ENCODE measurements at places on chromosomes 1 and 21.

GRCh38 chr21:42850866-42851391 lies 28.4 kb downstream of the WDR4 start:
- DNase-seq: no peak

DNA sequence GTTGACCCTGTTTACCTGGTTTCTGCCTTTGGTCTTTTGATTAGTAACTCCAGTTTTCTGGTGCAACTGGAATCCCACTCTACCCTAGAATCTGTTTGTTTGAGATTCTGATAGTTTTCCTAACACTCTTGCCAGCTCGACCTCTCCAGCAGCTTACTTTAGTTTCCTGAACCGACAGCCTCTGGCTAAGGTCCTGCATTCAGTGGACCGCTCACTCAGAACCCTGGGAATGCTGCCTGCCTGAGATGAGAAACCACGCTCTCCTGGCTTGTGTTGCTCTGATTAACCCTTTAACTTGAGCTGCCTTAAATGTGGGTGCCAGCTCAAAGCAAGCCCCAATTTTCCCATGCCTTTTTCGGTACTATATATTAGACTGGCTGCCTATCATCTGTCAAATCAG lies 45.3 kb upstream of the SIPA1L2 start:
- DNase-seq: no peak

DNA sequence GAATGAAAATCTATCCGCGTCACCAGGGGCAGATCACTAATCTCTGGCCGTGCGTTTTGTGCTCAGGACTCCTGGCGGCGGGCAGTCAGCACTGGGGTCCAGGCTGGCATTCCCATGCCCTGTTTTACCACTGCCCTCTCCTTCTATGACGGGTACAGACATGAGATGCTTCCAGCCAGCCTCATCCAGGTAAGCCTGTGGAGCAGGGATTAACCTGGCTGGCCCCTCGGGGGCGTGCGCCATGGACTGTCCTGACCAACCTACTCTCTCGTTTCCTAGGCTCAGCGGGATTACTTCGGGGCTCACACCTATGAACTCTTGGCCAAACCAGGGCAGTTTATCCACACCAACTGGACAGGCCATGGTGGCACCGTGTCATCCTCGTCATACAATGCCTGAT lies 10.9 kb upstream of the CENPS start:
- no peak for DNase-seq

DNA sequence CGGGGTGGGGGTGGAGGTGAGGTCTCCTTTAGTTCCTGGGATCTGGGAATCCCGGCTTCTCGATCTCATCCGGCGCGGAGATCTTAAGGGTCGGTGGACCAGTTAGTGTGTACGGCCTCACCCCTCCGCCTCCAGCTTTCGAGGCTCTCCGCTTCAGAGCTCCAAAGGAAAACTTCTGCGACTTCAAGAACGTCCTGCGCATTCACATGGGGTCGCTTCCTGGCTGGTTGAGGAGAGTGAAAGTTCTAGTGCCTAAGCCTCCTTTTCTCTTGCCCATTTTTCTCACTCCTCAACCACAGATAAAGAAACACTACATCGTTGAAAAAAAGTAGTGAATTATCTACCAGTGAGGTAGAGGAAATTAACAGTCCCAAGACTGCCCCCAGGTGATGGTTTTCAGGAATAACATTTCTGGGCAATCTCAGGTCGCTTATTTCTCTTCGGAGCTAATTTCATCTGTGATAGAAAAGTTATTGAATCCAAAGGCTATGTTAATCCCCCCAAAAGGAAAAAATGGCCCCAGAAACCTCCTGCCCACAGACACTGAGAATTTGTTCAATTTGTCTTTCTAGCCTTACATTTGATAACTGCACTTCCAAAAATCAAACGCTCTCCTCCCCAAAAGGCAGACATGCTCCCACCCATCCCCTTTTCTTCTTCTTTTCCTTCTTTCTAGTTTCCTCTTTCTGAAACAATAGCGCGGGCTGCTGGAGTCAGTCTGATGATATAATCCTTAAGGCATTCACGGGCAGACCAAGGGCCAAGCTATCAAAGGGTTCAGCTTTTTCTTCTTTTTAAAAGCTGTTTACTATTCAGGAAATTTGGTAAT lies 20.6 kb upstream of the TBX15 start:
- DNase-seq: no peak

- no peak for DNase-seq
These were observed 2.7 kb upstream of the RAB29 start for GRCh38 chr1:205777994-205778393.

- no peak for DNase-seq
These were observed 69.5 kb upstream of the HUNK start for GRCh38 chr21:31803039-31804007.

- DNase-seq: no peak
These were observed 122.1 kb upstream of the RGS1 start for GRCh38 chr1:192453360-192453992.

- no peak for DNase-seq
These were observed 8.3 kb downstream of the RIPK4 start for GRCh38 chr21:41758550-41758949.

DNA sequence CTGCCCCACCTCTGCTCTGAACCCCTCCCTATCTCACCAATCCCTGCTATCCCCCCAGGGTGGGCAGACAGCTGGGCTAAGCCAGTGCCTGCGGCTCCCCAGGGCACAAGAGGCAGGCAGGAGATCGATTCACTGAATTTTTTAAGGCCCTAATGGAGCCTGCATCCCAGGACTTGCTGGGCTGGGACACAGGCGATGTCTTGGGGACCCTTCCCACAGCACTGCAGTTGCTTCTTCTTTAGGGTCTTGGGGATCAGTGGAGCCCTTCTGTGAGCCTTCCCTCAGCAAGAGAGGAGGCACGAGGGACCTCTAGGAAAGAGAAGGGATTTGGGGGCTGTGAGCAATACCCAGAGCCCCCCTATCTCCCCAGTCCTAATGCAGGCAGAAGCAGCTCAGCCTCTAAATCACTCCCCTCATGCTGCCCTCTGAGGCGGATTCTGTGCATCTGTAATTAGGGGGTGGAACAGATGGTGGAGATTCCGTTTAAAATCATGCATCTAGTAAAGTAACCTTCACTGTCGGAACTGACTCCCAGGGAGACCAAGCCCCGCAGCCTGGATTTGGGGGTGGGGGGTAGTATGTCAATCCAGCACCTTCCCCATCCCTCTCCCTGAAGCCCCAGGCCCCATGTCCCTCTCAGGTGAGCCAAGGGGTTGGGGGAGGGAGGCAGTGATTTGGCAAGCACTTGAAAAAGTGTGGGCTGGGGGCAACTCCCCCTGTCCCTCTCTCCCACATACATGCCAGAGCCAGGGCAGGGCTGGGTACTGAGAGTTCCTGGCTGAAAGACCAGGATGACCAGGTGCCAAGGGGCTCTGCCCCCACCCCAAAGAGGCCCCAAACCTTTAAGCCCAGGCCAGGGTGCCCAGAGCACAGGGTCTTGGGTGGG lies 10.0 kb downstream of the AHDC1 start:
- no peak for DNase-seq

DNA sequence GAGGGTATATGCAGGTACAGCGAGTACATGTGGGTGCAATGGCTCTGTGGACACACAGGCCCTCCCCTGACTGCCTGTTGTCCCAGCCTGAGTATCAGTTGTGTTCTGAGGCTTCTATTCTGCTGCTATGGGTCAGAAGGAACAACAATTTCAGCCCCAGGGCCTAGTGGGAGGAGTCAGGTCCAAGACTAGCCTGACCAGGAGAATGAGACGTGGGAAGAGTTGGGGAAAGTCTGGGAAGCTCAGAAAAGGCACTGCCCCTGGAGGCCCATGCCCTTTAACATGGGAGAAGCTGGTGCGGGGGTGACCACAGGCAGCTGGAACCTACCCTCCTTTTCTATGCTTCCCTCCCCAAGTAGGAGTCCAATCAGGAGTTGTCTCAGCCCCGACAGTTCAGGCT lies 7.7 kb downstream of the IGSF8 start:
- no peak for DNase-seq

All from posterior cingulate gyrus (tissue), 11 donors.